ENCODE measurements at places on chromosomes 16 and 17.

DNA sequence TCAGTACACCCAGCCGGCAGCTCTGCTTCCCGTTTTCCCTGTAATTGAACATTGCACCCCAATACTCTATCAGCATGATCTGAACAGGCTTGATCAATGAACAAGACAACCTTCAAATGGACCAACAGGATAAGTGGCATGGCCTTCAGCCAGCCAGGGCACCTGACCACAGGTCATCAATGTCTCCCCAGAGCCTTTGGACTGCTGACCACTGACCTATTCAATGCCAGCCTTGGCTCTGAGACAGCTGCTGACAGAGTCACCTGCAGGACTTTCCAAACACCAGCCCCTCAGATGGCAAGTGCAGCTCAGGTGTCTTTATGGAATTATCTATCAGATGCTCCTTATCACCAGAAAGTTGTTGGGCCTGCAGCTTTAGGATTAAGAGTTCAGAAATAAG is 462.9 kb upstream of the ASIC2 start:
- DNase-seq = no peak

DNA sequence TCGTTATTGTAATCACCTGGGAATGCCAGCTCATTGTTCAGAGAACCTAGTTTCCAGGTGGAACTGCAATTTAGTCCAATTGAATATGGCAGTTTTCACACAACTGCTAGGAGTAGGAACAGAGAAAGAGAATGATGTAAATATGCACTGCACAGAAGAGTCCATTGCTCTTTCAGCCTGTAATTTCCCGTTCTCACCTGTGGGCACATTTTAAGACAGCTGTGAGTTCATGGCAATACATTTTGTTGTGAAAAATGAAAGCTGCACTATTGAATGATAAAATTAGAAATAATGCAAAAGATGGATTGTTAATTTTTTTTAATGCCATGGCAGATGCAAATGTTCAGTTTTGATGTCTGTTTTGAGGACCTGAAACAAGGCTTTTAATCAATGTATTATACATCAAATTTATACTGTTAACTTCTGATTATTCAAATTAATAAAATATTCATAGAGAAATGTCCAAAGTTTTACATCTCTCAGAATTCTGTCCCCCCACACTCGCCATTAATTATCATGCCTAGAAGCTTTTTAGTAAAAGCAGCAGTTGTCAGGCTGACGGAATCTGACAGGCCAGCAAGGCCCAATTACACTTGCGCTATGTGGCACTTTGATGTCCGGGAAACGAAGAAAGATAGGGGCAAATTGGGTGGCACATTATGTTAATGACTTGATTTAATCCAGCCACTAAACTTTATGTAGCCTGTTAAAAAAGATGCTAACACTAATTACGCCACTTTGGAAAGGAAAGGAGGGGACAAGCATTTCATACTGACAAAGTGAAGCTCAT is 72.2 kb downstream of the RPGRIP1L start:
- no peak for DNase-seq

DNA sequence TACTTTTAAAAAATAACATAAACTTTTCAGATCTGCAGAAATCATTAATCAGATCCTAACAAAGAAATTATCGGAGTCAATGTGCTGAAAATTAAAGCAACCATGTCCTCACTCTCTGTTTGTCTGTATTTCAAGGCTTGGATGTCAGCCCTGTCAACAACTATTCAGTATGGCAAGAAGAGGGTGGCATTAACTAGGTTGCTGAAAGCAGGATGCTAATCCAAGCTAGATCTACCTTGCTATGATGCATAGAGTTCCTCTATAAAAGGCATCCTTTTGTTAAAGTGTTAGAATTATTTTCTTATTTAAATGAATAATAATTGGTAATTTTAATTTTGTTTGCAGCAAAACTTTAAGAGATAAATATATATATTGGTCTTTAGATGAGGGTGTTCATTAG is 800.8 kb downstream of the CDH11 start:
- DNase-seq = no peak

DNA sequence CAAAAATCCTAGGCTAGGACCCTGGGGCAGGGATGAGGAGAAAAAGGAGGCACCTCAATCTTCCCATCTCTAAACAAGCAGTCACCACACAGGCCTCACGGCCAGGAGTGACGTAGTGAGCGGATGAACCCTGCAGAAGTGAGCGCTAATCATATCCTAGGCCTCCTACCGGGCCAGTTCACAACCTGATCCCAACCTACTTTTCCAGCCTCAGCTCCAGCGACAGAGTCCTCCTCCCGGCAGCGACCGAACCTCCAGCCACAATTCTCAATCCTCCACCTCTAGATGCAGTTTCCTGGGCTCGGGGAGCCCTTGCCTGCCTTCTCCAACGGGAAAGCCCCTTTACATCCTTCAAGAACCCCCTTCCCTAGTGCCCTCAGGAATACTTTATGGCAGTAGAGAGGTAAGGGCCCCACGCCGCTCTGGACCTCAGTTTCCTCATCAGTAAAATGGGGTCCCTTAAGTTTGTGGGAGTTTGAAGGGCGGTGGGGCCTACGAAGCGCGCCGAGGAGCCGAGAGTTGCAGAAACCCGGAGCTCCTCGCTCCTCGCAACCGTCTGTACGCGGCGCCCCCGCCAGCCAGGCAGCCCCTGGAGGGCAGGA is 1.4 kb downstream of the ZNF668 start:
- no peak for DNase-seq

DNA sequence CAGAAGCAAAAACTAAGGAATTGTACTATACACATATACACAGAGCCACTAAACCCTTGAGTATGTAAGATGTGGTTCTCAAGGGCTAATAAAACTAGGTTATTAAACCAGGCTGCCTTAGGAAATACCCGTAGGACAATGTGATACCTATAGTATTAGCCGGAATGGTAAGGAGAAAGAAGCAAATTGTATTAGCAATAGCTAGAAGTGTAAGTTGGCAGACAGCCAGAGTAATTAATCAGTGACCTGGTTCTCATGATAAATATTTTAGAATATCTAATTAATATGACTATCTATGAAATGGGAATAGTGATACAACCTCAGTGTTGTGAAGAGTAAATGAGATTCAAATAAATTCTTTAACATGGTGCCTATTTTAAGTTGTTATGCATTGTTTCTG is 18.6 kb downstream of the GDPD1 start:
- DNase-seq = no peak

DNA sequence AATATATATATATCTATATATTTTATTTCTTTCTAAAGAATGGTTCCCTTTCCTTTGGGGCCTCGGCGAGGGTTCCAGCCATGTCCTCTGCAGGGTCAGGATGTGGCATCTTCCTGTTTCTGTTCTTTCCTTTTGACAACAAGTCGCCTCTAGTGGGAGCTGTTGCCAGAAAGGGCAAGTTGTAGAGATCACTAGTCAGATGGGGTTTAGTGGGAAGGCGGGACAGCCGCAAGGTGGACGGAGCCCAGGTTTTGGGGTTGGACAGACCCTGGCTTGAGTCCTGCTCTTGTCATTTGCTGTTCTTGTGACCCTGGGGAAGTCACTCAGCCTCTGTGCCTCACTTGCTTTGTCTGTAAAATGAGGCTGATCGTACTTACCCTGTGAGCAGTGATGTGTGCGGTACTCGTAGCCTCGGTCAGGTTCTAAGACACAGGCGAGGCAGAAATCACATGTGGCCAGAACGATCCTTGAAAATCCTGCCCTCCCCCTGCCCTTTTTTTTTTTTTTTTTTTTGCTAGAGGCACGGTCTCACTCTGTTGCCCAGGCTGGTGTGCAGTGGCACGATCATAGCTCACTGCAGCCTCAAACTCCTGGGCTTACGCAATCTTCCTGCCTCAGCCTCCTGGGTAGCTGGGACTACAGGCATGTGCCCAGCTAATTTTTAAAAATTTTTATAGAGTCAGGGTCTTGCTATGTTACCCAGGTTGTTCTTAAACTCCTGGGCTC is 80.1 kb downstream of the ABCC6 start:
- DNase-seq = no peak

DNA sequence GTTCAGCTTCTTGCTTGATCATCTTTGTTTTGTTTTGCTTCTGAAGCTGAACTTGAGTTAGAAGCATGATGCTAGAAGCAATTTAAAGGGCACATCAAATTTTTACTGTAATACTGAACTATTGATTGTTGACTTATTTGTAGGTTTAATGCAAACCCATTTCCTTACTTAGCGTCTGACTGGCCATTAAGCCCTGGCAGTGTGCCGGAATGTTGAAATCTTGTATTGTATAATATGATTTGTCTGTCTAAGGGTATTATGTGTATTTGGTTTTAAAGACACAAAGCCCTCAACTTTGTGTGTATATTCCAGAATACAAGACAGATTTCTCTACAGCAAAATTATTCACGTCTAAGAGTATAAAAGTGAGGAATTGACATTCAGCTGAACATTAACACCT is 39.7 kb downstream of the NUP93 start:
- no peak for DNase-seq

- DNase-seq = no peak
Measured at GRCh38 chr16:56993204-56993603, 3.8 kb downstream of the NLRC5 start.

- no peak for DNase-seq
Measured at GRCh38 chr17:16044487-16044886, 44.9 kb downstream of the TTC19 start.

All from B cell (primary cell).